NCI-H2081 treated with DMSO at 0.1 percent for 48 hours (cell line): ENCODE measurements at places on chromosomes 13 and 19.

GRCh38 chr13:78700121-78700910 is 41.4 kb upstream of the OBI1 start:
- DNase-seq: no peak

DNA sequence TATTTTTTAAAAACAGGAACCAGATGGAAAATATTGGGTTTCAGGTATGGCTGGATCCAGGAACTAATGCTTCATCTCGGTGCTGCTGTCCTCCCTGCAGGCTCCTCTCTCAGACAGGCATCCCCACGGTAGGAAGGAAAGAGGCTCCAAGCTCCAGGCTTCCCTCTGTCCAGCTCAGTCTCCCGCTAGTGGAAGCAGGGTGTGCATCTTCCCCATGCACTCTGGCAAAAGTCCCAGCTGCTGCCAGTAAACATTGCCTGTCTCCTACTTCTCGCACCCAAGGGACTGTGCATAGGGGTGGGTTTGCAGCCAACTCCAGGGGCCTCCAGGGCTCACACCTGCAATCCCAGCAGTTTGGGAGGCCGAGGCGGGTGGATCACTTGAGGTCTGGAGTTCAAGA is 29.2 kb downstream of the IL12RB1 start:
- no peak for DNase-seq

GRCh38 chr13:110509478-110509926 is 52.0 kb downstream of the RAB20 start:
- DNase-seq: no peak

GRCh38 chr19:46919324-46919723 is 58.5 kb downstream of the ARHGAP35 start:
- no peak for DNase-seq

DNA sequence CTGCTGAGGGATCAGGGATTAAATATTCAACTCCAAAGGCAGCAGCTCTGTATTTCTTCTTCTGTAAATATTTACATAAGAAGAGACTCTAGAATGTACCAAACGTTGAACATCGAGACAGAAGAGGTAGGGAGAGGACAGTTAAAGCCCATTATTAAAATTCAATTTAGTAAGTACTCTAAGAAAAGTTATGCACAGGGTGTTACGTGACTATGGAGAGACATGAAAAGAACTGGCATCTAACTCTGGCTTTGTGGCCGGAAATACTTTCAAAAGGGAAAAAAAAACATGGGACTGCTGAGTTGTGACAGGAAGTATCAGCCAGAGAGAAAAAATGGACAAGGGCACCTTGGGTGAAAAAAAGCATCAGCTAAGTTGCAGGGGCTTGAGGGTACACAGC is 36.7 kb downstream of the LNX2 start:
- DNase-seq: no peak

DNA sequence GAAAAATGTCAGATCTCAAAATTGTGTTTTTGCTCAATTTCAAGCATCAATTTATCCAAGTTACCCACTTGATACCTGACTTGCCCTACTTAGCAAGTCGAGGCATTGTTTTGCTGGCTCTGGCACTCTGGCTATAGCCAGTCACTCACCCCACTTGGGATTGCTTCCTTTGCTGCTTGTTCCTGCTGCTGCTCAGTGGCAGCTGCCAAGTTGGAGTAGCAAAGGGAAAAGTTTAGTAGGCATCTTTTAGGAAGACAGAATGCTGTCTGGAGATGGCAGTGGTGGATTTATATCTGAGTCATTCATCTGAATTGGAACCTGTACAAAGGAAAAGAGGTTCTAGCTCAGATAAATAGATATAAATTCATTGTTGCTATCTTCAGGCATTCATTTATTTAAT is 41.2 kb downstream of the PCCA start:
- DNase-seq: no peak

DNA sequence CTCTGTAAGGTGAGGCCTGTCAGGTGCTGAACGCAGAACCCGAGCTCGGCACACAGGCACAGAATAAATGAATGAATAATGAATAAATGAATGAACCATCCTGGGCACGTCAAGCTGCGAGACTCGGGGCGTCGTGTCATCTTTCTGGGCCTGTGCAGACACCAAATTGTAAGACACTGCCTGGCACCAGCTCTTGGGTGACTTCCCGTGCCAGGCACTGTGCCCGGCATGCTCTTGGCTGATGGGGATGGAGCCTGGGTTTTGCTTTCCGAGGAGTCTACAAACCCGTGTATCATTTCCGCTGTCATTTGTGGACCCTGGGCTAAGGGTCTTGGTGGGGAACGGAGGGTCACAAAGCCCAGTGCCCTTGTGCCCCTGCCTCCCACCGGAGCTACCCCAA is 43.9 kb downstream of the CELF5 start:
- DNase-seq: no peak

DNA sequence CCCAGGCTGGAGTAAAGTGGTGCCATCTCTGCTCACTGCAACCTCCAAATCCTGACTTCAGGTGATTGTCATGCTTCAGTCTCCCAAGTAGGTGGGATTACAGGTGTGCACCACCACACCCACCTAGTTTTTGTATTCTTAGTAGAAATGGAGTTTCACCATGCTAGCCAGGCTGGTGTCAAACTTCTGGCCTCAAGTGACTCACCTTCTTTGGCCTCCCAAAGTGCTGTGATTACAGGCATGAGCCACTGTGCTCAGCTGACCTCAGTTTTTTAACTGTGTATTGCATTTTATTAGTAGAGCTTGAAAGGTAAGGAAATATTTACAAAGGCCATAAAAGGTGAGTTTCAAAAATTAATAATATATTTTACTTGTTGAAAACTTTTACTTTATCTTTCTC is 2.3 kb downstream of the ZNF726 start:
- DNase-seq: no peak

- no peak for DNase-seq
Observed at GRCh38 chr13:39036212-39036611, 1.7 kb downstream of the PROSER1 start.

GRCh38 chr19:18292810-18293641 is 11.6 kb upstream of the JUND start:
- DNase-seq: no peak

- no peak for DNase-seq
Observed at GRCh38 chr13:20002787-20003186, 44.3 kb downstream of the ZMYM2 start.

GRCh38 chr19:36115453-36116343 is at the start of gene TBCB:
TSS of gene TBCB (plus strand) at chr19:36115468. CDS start at chr19:36115561, 93 bp downstream.
- DNase-seq: no peak

- no peak for DNase-seq
Observed at GRCh38 chr13:64428196-64428595, 2801.9 kb downstream of the PCDH9 start.

DNA sequence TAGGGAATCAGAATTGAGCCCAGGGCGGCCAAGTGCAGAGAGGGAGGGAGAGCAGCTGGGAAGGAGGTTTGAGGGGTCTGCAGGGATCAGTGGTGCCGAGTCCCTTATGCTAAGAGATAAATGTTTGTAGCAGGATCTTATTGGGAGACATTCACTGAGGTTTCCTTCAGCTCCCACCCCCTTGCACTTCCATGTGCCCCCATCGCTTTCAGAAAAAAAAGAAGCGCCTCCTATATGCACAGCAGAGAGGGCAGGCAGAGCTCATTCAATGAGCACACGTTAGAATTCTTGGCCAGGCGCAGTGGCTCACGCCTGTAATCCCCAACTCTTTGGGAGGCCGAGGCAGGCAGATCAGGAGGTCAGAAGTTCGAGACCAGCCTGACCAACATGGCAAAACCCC is 28.0 kb downstream of the CYP4F2 start:
- no peak for DNase-seq

GRCh38 chr13:94020833-94021232 is 458.6 kb downstream of the DCT start:
- DNase-seq: no peak

- DNase-seq: no peak
Observed at GRCh38 chr13:98406427-98406826, 170.5 kb downstream of the STK24 start.

DNA sequence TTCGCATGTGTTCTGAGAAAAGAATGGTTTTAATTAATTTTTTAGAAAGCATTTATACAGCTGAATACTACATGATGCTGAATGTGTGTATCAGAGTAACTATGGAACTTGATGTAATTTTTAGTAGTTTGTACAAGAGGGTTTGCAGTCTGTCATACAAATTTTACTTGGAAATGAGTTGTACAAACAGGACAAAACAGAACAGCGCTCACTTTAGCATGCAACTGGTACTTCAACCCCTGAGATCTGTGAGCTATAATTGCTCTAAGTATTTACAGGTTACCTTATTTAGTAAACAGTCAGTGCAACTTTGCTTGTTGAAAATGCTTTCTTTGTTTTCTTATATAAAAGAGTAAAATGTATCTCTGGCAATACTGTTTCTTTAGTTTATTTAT is 706 bp downstream of the TNFRSF19 start:
- DNase-seq: no peak

- DNase-seq: no peak
Observed at GRCh38 chr13:79160818-79161217, 245.2 kb downstream of the RBM26 start.

- no peak for DNase-seq
Observed at GRCh38 chr13:35554972-35555623, 78.6 kb upstream of the MAB21L1 start.

GRCh38 chr19:41698746-41699230 is 9.6 kb upstream of the CEACAM5 start:
- DNase-seq: no peak

DNA sequence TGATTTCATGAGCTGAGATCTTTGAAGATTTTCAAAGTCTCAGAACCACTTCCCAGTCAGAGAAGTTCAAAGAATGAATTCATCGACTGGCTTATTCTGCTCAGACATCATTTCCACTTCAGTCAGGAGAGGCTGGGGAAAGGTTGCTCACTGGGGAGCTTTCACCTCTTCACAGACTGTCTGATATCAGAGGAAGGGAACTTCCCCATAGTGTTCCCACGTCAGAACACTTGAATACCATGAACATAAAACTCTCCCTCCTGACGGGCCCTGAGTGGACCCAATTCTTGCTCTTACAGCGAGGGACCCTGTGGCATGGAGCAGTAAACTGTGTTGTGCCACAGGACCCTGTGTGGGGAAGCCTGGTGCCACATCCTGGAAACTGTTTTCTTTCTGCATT is 492.6 kb downstream of the COG6 start:
- DNase-seq: no peak
